ENCODE measurements at places on chromosomes 12 and 14. TPM values are rescaled to one million over a fixed set of nuclear protein-coding genes. Genes with fewer than 3 reads are reported as not detected.

Gene TAS2R7
- not detected for polyA plus RNA-seq

Gene PTPRQ
- polyA plus RNA-seq, result 21.9 TPM

Gene HOXC12
- not detected for polyA plus RNA-seq

GRCh38 chr14:23556700-23557440, 799 bp downstream of the THTPA start:
- no peak for DNase-seq

GRCh38 chr14:89911010-89911919, 43.3 kb downstream of the EFCAB11 start:
- no peak for DNase-seq

DNA sequence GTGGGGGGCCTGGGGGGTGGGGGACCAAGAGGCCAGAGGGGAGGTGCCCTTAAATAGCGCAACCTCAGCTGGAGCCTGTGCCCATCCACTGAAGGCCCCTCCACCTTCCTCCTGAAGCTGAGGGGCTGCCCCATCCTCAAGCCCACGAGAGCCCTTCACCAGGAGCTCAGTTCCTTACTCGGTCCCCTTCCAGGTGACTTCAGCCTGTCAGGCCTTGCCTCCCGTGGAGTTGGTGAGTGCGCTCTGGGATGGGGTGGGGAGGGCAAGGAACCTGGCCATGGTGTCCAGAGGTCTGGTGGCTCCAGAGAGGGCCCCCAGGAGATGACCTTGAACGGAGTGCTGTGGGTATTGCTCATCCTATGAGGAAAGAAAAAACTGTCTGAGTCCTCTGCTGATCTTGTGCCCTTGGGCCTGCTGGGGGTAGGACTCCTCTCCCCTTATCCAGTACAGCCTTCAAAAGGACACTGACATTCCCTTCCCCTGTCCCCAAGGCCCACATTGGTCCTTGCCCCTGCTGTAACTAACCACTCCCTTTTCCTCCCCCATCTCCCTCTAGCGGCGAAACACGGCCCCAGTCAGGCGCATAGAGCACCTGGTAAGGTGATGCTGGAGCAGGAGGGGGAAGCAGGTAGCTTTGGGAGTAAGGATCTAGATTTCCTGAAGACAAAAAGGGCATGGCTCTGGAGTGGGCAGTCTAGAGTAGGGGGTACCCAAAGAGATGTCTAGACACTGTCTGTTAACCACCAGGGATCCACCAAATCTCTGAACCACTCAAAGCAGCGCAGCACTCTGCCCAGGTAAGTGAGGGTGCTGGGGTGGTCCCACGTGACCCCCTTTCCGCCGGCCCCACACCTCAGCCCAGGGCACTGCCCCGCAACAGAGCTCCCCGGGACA, 3.6 kb downstream of the TNS2 start:
- no peak for DNase-seq

DNA sequence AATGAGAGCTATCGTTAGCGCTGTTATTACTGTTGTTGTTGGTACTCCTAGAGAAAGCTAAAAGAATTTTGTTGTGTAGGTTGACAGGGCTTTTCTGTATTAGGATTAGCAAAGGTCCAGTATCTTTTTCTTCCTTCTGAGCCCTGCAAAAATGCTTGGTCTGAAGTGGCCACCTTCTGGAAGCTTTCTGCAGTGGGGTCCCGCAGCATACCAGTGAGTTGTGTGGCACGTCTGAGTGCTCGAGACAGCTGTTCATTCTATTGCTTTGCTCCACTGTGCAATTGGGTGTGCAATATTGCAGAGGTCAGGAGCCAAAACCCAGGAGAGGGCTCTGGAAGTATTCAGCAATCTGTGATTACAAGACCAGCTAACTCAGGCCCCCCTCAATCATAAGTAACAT, 57.1 kb downstream of the CCDC60 start:
- DNase-seq, result no peak

Measured in right renal cortex interstitium (tissue), 3 donors.